ENCODE measurements at places on chromosomes 3 and 15.

DNA sequence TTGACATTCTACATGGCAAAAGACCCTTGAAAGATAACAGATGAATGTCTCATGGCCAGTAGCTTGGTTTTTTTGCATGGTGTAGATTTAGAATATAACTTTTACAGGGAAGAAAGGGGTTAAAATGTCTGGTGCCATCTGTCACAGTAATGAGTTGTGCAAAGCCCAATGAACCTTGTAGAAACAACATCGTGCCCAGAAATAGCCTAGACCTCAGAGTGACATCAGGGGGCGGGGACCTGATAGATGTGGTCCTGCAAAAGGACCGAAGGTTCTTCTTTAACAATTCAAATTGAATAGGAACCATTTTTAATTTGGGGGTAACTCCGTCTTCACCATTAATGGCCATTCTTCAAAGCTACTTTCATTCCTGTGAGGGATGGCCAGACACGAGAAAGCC, 254.1 kb upstream of the CTDSPL start:
- DNase-seq: no peak

DNA sequence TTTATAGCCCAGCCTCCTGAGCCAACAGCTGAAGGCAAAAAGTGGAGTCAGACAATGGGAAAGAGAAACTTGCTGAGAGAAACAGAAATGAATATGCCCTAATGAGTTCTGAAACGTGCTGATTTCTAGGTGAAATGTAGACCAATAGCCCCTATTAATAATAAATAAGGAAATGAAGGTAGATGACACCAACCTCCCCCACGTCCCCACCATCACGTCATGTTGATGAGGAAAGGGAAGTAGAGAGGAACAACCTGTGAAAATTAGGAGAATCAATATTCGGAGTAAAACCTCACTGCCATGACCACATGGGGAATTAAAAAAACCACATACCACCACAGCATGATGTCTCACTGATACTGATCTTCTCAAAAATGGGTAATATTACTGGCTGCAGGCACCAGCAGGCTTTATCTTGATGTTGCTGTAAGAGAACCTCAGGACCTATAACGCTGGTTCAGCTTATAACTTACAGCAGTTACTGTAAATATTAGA, 64.0 kb downstream of the KAT2B start:
- no peak for DNase-seq

- DNase-seq: no peak
These were observed 98.6 kb downstream of the TCF12 start for GRCh38 chr15:57017024-57017423.

GRCh38 chr3:73029321-73029796, 32.1 kb upstream of the EBLN2 start:
- DNase-seq: no peak

GRCh38 chr3:43013743-43014155, 34.6 kb downstream of the GASK1A start:
- DNase-seq: no peak

- no peak for DNase-seq
These were observed 9.7 kb upstream of the SCAANT1 start for GRCh38 chr3:63921741-63922482.

DNA sequence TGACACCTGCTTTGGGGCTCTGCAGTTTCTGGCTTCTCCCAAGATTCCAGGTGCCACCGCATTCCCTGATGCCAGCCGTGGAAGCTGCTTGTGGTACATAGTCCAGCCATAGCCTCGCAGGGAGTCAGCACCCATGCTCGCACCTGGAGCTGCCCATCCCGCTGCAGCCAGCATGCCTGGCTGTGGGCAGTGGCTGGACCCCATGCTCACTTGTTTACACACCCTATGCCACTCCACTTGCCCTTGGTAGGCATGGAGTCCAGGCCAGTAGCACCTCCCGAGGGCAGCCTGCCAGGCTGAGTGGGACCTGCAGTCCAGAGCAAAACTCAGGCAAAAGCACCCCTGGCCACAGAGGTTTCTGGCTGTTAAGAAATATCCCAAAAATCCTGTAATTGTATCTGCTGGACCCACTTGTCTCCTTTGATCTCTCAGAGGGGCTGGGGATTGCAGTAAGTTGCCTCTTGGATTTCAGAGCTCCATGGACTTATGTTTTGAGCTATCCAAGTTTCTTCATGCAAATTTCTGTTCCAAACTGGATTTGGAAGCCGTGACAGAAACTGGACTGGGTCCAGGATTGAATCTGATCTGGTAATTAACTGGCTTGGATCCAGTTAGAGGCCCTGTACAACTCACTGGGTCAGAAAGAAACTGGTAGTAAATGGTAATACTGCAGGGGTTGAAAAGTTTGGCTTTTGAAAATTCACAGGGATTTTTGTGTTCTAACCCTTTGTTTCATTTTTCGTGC, 149.3 kb downstream of the FMN1 start:
- no peak for DNase-seq

DNA sequence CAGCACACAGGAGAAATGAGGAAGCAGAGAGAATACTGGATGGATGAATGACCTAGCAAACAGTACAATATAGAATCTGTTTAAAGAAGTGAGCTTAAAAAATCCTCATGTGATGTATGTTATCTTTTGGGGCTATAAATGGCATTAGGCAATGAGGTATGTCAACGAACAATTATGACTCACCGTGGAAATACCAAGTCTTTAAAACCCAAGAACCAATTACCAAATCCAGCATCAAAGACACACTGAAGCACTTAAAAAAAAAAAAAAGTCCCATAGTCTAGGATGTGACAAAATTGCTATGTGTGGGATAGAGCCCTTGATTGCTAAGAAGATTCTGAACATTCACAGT, 36.3 kb upstream of the HERC1 start:
- DNase-seq: no peak

DNA sequence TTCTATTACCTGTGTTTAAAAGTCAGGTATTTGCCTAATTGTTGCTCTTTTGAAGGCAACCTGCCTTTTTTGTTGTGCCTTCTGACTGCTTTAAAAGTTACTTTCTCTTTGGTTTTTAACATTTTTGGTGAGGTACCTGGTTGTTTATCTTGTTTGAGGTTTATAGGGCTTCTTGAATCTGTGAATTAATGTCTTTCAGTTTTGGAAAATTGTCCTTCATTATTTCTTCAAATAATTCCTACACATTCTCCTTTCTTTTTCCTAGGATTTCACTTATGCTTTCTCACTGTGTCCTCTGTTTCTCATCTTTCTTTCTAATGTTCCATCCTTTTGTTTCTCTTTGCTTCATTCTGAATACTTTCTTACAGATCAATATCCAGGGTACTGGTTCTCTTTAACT, 30.8 kb downstream of the HHLA2 start:
- no peak for DNase-seq

DNA sequence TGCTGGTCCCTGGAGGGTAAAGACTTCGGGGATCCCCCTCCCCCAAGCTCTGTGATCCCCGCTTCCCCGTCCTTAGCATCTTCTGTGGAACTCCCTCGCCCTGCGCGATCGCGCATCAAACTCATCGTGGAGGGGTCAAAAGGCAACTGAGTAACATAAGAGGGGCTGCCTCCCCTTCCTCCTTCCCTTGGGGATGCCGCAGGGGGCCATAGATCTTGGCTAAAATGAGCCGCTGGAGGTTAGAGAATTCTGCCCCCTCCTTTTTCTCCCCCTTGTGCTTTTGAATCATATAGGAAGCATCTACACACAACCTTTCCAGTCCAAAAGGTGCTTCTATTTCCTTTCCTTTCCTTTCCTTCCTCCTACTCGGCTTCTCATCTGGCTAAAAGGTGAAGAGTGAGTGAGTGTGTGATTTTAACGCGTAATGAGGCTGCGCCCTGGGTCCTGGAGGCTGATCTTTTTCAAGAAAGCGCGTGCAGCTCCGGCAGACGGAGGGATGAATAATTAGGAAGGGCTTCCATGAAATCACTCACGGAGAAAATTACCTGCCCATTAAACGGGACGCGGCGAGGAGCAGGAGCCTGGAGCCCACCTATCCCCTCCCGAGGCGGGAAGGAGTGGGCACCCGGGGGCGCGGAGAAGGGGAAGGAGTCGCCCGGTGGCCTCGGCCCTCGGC, 831 bp upstream of the ROBO2 start:
- no peak for DNase-seq

DNA sequence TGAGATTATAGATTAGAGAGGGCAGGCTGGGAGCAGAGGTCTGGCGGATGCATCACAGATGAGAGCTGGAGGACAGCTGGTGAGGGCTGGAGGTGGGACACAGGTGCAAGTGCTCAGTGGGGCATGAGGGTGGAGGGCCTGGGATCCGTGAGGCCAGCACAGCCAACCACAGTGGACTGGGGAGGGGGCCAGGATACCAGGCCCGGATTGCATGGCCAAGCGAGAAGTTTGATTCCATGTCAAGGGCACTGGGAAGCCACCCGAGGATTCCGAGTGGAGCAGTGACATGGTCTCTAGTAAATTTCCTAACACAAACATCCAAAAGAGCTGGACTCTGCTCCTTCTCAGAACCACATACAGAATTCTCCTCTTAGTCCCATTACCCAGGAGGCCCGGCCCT, 44.0 kb upstream of the SLC41A3 start:
- DNase-seq: no peak

DNA sequence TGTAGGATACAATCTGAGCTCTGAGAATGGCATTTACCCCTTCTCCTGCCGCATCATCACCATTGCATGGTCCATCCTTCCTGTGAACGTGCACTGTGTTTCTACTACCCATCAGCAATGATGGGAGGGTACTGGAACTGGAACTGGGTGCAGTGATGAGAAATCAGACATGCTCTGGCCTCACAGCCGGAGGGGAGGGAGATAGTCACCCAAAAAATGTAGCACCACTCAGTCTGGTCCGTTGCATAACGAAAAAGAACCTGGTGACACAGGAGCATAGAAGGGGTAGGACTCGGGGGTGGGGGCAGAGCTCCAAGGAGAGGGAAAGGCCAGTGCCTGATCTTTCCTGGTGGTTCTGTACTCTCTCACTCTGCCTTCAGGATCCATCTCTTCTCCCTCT, 205.0 kb downstream of the RPLP1 start:
- no peak for DNase-seq

- DNase-seq: no peak
These were observed 24.5 kb downstream of the PLXNB1 start for GRCh38 chr3:48405343-48405881.

GRCh38 chr3:44914936-44915335, 40.5 kb downstream of the TGM4 start:
- DNase-seq: no peak

DNA sequence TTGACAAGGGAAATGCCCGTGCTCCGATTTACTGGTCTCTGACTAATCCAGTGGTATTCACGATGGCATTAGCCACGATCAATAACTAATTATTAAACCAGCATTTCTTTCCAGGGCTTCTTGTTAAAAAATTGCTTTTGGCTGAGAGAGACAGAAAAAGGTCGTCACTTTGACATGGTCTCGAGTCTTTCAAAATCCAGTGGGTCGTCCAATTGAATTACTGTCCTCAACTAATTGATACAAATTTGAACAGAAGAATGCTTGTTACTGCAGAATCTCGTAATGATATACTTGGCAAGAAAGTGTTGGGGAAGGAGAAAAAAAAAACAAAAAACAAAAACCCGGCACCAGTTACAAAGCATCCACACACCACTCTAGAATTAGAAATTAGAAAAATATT, 318.4 kb downstream of the NR2F2 start:
- DNase-seq: no peak

GRCh38 chr15:84810073-84810840, 6.9 kb upstream of the ALPK3 start:
- DNase-seq: no peak

GRCh38 chr3:152190636-152191183, 78.0 kb upstream of the MBNL1 start:
- no peak for DNase-seq

DNA sequence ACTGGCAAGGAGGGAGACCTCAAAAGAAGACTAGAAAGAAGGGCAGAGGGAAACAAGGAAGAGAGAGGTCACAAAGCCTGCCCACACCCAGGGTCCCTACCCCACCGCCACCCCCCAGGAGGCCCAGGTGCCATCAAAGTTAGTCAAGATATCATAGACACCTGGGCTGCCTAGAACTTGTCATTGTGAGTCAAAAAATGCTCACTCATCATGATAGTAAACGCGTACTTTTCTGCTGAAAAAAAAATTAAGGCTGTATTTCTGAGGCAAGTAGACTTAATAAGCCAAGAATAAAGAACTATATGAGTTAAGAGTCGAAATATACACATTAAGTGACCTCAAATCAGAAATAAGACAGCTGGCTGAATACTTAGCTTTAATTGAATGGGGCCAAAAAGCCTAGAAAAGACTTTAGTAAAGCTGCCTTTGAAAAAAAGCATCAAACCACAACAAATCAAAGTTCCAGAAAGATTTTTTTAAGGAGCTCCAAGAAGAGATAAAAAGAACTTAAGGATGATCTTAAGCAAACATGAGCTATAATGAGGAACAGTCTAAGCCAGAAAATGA, 415.5 kb upstream of the PPP2R3A start:
- no peak for DNase-seq

- no peak for DNase-seq
These were observed 13.7 kb downstream of the FOXB1 start for GRCh38 chr15:60017538-60018520.

GRCh38 chr3:14548321-14548729, 8.2 kb upstream of the GRIP2 start:
- DNase-seq: no peak

- no peak for DNase-seq
These were observed 67.6 kb upstream of the TGFBR2 start for GRCh38 chr3:30538791-30539190.

DNA sequence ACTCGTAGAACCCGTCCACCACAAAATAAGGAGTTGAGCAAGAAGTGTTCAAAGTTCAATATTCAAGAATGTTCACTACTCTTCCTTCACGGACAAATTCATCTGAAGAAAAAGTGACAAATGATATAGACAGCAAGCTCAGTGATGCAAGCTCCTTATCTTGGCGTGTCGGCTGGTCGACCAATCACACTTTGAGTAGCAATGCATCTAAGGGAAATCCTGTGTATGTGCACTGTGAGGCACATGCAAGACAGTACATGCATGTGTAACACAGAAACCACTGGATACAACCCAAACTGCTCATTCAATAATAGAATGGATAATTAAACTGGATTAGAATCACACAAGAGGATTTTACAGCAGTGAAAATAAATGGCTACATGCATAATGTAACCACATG, 64.4 kb upstream of the CSPG5 start:
- no peak for DNase-seq

DNA sequence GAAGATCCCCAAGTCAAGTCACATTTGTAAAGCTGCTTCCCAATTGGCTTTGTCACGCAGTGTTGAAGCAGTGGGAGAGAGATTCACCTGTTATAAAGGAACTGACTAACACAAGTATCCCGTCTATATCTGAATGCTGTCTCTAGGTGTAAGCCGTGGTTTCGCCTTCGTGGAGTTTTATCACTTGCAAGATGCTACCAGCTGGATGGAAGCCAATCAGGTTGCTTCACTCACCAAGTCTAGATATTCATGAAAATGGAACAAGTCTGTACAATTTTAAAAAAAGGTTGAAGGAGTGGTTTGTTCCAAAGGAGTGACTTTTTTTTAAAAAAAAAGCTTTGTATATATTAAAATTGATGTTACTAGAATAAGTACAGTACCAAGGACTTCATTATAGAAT, 11.7 kb downstream of the RBM5 start:
- no peak for DNase-seq

DNA sequence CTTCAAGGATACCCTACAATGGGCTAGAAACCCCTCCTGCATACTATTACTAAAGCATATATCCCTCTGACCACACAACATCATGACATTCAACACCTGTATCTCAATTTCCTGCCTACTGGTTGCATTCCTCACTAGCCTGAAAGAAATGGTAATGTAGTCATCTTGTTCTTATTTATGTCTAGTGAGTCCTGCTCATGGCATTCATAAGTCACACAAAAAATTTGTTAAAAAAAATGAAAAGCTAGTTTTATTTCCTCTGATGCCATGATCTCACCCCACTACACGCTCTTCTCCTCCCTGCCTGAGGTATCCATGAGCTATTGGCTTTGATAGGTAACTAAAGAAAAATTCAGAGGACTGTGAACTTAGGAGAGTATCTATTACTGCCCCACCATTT, 284.5 kb downstream of the ZNF385D start:
- no peak for DNase-seq
